NCI-H1930 (cell line): ENCODE measurements at places on chromosomes 16 and 17.
A peak's percentile ranks its signal among the peaks of the same experiment; 100 is the strongest.

GRCh38 chr16:71703333-71703732, 21.2 kb downstream of the PHLPP2 start:
- no peak for DNase-seq

- peak; percentile 7 for DNase-seq
Observed at GRCh38 chr16:46908540-46909372, 24.6 kb downstream of the GPT2 start.

- DNase-seq, result no peak
Observed at GRCh38 chr16:59848296-59848695, 1114.2 kb upstream of the GOT2 start.

DNA sequence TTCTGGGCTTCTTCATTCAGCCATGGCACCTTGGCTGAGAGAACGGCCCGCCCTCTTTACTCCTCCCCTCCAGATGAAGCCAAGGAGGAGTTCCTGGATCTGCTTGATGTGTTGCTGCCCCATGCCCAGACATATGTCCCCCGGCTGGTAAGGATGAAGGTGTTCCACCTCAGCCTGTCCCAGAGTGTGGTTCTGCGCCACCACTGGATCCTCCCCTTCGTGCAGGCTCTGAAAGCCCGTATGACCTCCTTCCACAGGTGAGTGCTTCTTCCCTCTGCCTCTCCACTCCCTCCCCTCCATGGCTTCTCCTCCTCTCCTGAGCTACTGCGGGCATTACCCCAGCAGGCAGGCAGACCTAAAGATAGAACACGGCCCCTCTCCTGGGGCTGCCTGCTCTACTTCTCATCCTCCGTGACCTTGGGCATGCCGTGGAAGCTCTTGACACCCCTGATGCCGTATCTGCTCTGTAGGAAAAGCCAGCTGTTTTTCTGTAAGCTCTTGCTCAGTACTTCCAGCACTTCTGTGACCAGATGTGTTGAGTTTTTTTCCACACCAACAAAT, 8.7 kb downstream of the USB1 start:
- DNase-seq, result no peak

- DNase-seq, result no peak
Observed at GRCh38 chr17:12057520-12057919, 36.8 kb downstream of the MAP2K4 start.

GRCh38 chr17:74410001-74410443, 21.9 kb upstream of the GPRC5C start:
- DNase-seq, result no peak

- no peak for DNase-seq
Observed at GRCh38 chr17:38674014-38674748, 576 bp downstream of the EPOP start.

DNA sequence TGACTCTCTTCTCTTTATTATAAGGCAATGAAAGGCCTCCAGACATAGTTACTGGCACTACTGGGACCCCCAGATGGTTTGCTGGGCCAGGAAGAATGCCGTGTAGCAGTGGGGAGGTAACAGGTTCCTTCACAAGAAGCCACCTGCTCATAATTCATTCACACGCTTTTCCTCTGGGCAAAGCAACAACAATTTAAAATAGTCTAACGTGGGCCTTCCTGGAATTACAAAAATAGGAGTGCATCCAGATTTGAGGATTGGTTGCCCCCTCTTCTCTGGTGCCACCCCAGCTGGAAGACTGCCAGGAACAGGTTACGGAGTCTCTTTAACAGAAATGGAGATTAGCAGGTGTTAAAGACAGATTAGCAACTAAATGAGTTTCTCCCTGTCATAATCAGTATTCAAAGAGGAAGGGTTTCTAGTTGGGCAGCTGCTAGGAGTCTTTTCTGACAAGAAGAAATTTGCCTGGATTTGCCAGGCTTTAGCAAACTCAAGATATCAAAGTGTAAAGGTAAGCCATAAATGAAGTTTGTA, 409.6 kb downstream of the NPIPA8 start:
- no peak for DNase-seq

GRCh38 chr17:80527016-80527645, 17.5 kb upstream of the RPTOR start:
- DNase-seq, result no peak

DNA sequence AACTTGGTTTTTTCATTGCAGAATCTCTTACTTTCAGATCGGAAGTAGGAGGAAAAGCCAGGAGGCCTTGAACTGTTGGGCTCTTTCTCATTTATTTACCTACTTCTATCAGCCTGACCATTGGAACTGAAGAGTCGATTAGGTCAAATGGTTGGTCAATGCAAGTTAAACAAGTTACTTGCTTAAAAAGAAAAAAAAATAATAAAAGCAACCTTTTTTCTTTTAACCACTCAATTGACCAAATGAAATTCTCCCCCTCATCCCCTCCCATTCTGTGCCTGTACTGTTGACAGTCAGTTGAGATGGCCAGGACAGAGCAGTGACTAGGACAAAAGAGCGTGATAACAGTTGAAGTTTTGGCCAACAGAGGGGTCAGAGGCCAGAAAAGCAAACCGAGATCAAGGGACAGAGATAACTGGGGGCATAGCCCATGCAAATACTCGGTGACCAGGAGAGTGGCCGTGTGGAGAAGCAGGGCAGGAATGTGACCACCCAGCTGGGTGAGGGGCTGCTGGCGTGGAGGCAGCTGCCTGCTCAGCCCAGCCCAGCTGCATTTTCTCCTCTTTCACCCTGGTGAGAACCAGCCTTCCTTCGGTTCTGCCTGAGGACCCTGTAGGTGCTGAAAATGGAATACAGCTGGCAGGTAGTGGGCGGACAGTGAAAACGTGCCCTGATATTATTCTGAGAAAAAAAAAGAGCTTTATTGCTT, 72.2 kb downstream of the HS3ST3B1 start:
- no peak for DNase-seq

DNA sequence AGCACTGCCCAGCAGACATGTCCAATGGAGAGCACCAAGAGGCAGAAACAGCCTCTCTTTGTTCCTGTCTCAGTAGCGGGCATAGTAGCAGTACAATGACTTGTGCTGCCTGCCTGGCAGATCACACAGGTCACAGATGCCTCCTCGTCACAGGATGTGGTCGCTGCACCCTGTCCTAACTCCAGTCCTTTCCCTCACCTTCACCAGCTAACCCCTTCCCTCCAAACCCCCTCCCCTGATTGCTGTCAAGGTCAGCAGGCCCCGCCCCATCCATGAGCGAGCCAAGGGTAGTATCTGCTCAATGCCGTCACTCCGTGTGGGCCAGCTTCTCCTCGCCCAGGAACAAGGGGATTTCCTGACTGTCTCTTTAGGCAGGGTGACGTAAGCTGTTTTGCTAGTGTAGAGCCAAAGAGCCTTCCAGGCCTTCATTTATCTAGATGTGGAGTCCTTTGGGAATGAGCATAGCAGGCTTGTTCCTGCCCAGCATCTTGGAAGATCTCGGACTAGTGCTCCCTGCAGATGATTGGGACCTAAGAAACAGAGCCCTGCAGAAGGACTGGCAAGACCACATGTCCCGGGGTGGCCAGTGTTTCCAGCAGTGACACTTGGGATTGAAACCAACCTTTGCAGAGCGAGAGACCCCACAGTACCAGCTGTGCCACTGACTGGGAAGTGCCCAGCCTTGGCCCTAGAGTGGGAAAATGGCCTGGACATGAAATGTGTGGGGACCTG, 75.9 kb upstream of the TNRC6C start:
- no peak for DNase-seq

GRCh38 chr17:82322526-82323453, 5.4 kb upstream of the CD7 start:
- DNase-seq, result no peak

GRCh38 chr17:41672153-41672552, 16.5 kb upstream of the EIF1 start:
- DNase-seq, result no peak

GRCh38 chr17:82334204-82334621, 647 bp upstream of the SECTM1 start:
- no peak for DNase-seq

- no peak for DNase-seq
Observed at GRCh38 chr17:43935926-43936261, 6.4 kb downstream of the PPY start.

DNA sequence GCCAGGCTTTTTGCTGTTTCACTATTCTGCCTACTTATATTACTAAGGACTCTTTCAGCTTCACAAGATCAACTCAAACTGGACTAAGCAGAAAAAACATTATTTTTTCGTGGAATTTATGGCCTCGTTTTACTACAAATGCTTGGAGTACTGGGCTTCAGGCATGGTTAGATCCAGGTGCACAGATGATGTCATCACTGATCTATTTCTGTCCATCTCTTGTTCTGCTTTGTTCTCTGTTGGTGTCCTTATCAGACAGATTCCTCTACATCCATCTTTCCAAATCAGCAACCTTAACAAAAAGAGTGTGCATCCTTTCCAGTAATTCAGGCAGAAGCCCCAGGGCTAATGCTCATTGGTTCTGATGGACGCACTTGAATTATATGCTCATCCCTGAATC, 109.9 kb upstream of the DNAH9 start:
- DNase-seq, result no peak

- DNase-seq, result no peak
Observed at GRCh38 chr16:90020838-90021382, 1.7 kb upstream of the DBNDD1 start.

DNA sequence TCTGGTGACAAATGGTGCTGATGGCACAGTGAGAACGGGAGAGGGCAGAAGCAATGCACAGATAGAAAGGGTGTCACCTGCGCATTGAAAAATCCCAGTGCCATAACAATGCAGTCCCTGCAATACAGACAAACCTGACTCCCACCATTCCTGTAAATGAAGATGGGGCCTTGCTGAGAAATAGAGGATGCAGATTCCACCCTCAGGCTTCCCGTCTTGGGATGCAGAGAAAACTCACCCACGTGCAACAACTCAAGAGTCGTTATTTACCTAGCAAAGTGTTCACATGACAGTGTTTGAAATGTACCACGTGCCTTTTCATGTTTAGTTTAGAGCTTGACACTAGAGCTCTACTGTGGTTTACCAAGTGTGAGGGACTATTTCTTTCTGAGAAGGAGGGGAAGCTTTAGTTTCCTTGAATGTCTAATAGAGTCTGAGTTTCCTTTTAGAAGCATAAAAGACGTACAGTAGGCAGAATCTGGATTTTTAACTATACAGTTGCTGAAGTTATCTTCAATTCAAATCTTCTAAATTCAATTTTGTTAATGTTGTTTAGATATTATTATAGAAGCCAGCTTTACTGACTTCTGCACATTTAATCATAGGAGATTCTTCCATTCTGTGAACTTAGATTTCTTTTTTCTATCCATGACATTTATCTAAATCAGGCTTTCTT, 35.6 kb downstream of the WWOX start:
- DNase-seq, result no peak

- no peak for DNase-seq
Observed at GRCh38 chr16:86751076-86752030, 173.0 kb downstream of the FOXL1 start.

DNA sequence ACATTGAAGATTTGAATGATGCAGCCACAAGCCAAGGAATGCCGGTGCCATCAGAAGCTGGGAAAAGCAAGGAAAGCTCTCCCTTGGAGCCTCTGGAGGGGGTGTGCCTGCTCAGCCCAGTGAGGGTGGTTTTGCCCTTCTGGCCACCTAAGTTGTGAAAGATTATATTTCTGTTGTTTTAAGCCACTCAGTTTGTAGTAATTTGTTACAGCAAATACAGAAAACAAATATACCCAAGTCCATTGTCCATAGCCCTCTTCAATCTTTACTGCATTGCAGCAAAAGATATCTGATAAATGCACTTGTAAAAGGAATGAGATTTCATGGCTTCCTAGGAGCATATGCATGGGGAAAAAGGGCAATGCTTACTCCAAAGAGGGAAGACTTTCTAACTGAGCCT, 447.9 kb downstream of the HAPSTR1 start:
- no peak for DNase-seq

DNA sequence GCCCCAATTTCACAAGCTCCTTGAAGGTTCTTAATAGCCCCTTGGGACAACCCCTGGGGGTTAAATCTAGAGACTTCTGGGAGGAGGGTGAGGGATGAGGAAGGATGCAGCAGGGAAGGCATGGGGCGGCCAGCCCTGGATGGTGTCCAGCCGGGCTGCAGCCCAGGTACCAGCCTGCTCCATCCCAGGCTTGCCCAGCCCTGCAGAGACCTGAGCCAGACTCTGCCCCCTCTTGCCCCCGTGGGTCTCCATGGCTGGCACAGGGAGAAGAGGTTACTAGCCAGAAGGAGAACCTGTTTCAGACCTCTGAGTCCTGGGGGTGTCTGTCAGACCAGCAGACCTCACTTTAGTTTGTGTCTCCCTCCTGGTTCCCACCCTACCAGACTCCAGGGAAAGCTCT, 8.5 kb downstream of the NHERF1 start:
- DNase-seq, result no peak

DNA sequence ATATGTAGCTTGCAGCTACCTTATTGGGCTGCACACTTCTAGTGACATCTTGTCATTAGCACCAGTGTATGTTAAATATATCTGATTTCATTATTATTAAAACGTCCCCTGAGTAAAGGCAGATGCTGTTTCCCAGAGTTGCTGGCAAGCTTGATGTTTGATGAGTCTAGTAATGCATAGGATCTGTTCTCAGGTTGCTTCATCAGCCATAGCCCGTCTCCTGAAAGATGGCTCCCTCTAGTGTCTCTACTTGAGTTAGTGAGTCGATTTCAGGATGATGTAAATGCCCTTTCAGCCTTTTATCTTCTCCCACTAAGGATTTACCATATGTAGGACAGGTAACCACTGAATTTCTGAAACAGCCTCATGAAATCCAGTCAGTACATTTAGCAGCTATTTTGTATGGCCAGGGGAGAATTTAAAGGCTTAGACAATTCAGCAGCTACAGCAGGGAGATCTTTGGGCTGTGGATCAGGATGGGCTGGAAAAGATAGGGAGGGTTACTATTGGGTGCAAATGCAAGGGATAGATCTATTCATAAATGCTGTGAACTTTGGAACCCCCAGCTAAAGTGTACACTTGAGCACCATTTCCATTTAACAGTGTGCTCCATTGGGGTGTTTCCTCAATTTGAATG, 376.3 kb downstream of the CNTNAP4 start:
- peak; percentile 54 for DNase-seq

- DNase-seq, result no peak
Observed at GRCh38 chr16:55433030-55433429, 46.0 kb upstream of the MMP2 start.

GRCh38 chr16:3488801-3489200, 6.5 kb downstream of the C16orf90 start:
- no peak for DNase-seq

DNA sequence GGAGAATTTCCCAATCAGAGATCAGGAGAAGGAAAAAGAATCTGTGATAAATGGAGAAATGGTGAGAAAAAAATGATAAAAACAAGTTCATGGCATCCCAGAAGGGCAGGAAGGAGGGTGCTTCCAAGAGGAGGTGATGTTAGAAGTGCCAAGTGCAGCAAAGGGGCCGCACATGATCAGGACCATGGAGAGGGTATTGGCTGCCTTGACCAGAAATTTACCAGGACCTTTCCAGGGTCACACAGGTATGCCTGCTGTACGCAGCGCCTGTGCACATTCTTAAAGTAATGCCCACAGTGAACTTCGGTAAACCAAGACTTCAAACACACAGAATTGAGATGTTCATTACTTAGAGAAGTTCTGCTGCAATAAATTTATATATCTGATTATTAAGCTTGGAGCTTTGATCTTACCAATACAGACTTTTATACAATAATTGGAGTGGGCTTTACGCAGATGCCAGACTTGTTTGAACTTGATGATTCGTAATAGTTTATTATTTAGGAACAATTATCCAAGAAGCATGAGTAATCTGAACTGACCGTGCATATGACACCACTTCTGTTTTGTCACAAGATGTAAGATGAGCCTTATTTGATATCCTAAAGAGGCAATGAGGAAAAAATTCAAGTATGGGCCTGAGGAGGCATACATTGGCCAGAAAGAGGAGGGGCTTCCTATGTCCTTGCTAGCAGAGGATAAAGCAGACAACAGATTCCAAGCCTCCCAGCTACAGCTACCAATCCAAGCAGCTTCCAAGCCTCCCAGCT, 2.2 kb upstream of the KRT33A start:
- DNase-seq, result no peak

GRCh38 chr16:51527349-51527748, 376.3 kb upstream of the SALL1 start:
- no peak for DNase-seq
